ENCODE measurements at places on chromosomes 3 and 15. TPM values are rescaled to one million over a fixed set of nuclear protein-coding genes. Genes with fewer than 3 reads are reported as not detected.

- DNase-seq, result no peak
Observed at GRCh38 chr15:89885611-89886010, 8.2 kb downstream of the AP3S2 start.

DNA sequence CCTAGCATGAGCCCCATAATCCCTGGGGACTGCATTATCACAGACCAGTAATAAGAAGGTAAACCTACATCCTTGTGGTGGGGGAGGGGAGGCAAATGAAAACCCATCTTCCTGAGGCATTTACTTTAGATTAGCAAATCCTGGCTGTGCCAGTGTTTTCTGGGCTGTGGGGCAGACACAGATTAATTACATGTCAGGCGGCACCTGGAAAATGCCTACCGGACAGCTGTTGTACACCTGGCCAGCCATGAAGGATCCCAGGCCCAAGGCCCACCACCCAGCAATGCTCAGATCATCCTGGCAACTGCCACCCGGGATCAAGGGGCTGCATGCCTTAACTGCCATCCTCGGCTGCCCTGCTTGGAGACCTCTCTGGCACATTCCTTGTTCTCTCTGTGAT lies 59.1 kb upstream of the RASA2 start:
- no peak for DNase-seq

DNA sequence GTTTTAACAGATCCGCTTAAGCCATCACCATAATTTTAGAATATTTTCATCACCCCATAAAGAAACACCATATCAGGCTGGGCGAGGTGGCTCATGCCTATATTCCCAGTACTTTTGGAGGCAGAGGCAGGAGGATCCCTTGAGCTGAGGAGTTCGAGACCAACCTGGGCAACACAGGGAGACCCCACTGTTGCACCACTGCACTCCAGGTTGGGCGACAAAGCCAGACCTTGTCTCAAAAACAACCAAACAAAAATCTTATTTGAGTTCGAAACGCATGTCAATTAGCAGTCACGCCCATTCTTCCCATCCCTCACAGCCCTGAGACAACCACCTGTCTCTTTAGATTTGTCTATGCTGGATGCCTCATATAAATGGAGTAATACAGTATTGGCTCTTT lies 119.9 kb downstream of the KLF13 start:
- no peak for DNase-seq

GRCh38 chr3:72223116-72223515 lies 438.2 kb upstream of the PROK2 start:
- no peak for DNase-seq

DNA sequence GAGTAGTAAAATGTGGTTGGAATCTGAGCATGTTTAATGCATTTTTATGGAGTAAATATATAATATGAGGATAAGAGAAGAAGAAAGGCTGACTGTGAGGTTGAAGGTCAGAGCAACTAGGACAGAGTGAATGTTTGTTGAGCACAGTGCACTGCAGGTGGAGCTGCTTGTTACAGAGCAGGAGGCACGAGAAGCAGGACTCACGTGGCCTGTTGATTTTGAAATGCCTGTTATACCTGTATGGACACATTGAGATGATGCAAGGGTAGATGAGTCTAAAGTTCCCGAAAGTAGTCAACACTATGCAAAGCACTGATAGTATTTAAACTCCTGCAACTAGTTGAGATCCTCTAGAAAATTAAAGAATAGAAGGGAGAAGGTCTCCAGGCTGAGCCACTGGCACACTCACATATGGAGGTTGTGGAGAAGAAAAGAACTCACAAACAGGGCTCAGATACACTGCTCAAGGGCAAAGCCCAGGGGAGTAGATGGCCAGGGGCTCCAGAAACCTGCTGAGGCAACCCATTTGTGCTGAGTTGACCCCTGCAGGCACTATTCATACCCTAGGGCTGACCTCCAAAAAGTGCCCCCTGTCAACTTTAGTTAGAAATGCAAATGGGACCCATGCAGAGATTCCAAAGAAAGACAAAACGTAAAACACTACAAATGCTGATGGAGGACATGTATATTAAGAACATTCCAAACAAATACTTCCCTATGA lies 541.5 kb downstream of the GABRG3 start:
- no peak for DNase-seq

DNA sequence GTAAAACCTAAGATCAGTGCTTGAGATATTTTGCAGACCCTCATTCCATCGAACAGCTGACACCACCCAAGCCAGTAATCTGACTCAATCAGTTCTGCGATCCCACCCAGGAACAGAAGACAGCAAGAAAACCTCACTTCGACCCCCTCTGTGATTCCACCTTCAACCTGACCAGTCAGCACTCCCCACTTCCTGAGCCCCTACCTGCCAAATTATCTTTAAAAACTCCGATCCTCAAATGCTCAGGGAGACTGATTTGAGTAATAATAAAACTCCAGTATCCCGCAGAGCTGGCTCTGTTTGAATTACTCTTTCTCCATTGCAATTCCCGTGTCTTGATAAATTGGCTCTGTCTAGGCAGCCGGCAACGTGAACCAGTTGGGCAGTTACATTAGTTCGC lies 25.7 kb upstream of the CLDN16 start:
- no peak for DNase-seq

GRCh38 chr3:193928354-193929209 lies 207.4 kb upstream of the HES1 start:
- no peak for DNase-seq

The AGBL1 gene
- 1.5 TPM for total RNA-seq

The CKMT1A gene
- 0.79 TPM for total RNA-seq

The GOLGA8J gene
- total RNA-seq, result not detected

All from urinary bladder (tissue), 4 donors.